ENCODE measurements at places on chromosomes 13 and 19. TPM values are rescaled to one million over a fixed set of nuclear protein-coding genes. Genes with fewer than 3 reads are reported as not detected.

Gene OR7G3
- total RNA-seq: not detected

Gene ZNF667
- 6.4 TPM for total RNA-seq

- DNase-seq: peak; percentile 2
- H3K27me3 ChIP-seq: no peaks in the 10 kb centered on the region
- H3K4me1 ChIP-seq: no peaks in the 10 kb centered on the region
- H3K27ac ChIP-seq: no peak overlapping the region
- H3K4me3 ChIP-seq: no peak overlapping the region
- H3K36me3 ChIP-seq: no peaks in the 10 kb centered on the region
These were observed 151.5 kb upstream of the RXFP2 start for GRCh38 chr13:31587698-31588266.

Gene SIGLEC8
- not detected for total RNA-seq

Measured in fibroblast of lung (primary cell).